ENCODE measurements at places on chromosomes 12 and 14.
A peak's percentile ranks its signal among the peaks of the same experiment; 100 is the strongest.

DNA sequence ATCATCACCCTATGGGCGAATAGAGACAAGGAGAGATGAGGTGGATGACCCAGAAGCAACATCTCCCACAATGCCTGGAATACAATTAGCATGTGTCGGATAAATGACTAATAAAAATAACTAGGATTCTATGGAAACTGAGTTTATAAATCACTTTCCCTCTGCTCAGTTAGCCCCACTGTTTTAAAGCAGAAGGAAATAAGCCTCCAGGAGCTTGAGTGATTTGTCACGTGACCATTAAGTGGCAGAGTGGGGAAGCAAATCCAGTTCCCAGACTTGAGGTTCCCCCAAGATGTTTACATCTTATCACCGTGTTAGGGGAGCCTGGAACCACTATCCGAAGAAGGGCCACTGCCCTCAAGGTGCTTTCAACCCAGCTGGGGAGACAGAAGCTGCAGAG lies 136.5 kb upstream of the CCND2 start:
- DNase-seq = no peak

DNA sequence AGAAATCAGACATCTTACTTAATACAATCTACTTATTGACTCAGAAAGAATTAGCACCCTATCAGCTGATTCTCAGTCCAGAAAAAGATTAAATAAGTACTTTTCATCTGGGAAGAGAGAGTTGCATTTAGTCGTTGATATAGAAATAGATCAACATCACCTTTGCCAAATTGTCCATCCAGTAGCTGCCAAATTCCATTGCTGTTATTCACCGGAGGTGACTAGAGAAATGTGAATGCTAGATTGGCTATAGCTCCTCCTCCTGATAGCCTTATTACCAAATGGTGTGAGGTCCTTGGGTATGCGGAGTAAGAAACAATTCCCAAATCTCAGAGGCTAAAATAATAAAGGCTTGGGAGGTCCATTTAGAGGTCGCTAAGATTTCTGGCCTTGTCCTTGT lies 723.3 kb upstream of the FLRT2 start:
- DNase-seq = no peak

- DNase-seq = no peak
These were observed 35.6 kb downstream of the CCDC88C start for GRCh38 chr14:91381801-91382670.

DNA sequence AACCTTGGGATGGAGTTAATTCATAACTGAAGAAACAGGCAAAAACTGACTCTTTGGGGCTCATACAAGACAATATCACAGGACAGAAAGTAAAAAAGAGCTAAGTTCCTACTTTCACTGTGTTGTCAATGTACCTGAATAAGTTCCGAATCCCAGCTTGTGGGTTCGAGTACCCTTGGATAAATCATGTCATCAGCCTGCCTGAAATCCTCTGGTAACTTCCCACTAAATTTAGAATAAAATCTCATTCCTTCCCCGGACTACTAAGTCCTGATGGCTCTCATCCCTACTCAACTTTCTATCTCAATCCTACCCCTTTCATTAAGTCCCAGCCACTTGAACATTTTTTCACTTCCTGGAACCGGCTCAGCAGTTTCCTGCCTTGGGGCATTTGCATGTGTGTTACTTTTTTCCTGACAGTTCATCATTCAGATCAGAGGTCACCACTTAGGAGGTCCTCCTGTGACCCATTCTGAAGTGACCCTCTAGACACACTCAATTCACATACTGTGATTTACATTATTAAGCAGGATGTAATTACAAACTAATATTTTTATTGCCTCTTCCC lies 12.7 kb downstream of the ERP29 start:
- no peak for DNase-seq

DNA sequence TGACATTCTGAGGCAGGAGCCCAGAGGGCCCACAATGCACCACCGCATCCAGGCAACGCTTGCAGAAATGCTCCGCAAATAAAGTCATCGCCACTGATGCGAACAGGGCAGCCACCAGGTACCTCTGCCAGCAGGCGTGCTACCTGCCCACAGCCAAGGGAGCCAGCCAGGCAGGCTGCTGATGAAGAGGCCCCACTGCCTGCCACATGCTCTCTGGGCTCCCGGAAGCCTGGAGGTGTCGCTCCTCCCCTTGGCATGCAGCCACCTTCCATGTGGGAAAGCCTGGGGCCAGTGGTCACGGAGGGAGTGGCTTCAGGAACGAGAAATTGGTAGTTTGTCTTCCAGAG lies 14.7 kb downstream of the GPR132 start:
- DNase-seq = peak; percentile 28

DNA sequence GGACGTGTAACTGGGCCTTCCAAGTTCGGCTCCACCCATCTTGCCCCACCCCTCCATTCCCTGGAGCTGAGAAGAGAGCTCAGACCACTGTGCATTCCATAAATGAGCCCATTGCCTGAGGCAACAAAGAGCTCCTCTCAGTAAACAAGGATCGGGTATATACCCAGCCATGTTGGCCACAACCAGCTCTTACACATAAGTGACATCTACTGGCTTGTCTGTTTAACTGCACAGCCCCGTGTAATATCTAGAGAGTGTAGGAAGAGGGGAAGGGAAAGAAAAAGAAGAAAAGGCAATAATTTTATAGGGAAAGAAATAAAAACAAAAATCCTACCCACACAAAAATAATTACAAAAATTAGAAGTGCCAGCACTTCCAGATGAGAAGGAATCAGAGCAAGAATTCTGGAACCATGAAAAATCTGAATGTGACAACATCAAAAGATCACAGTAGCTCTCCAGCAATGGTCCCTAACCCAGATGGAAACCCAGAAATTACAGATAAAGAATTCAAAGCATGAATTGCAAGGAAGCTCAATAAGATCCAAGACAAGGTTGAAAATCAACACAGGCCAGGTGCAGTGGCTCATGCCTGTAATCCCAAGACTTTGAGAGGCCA lies 308.1 kb downstream of the RPAP3 start:
- DNase-seq = peak; percentile 44

DNA sequence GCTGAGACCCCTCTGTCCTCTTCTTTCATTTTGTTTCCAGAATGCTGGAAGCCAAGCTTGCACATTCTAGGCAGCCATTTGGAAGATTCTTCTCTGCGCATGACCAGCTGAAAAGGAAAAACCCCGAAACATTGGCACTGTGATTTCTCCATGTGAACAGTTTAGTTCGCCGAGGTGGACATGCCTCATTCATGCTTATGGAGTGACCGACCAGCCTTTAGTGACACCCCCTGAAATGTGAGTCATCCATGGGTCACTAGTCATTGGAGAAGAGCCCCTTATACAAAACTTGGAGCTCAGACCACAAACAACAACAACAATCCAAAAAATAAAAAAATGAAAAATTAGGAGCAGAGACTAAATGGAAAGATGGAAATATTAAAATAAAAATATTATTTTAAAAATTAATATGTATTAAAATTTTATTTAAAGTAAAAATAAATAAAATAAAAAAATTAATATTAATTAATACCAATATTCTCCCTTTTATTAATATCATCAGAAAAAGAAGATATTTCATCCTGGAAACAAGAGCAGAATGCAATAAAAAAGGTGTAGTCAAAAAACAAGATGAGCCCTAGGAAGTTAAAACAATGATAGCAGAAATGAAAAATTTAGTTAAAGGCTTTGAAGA lies 9.5 kb upstream of the KRT7 start:
- no peak for DNase-seq

- no peak for DNase-seq
These were observed 4.2 kb downstream of the SH2B3 start for GRCh38 chr12:111409780-111410430.

GRCh38 chr12:65318186-65318685 lies 39.8 kb downstream of the MSRB3 start:
- DNase-seq = no peak

DNA sequence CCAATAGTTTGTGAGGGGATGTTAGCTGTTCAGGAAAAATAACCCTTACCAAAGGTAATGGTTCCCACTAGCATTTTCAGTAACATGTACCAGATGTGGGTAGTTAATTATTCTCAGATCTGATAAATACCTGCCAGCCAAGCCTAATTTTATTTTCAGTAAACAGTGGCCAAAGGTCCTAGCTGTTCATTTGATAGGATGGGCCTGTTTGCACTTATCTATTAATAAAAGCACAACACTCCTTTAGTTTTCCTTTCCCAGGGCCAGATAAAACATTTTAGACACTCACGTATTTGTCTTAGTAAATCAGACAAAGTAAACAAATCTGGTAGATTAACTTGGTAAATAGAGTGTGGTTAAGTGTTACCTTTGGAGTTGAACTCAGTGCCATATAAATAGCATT lies 345.1 kb downstream of the RAD51B start:
- DNase-seq = no peak

DNA sequence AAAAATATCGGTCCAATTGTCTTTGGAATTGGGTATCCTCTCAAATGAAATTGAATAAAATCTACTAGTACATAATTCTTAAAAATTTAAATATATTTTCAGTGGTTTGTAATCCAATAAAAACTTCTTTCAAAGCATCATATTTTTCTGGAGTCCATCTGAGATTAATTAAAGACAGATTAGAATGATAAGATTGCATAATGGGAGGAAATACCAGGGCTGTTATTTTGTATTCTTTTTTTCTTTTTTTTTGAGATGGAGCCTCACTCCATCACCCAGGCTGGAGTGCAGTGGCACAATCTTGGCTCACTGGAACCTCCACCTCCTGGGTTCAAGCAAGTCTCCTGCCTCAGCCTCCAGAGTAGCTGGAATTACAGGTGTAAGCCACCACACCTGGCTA lies 103.8 kb downstream of the TMTC3 start:
- no peak for DNase-seq

DNA sequence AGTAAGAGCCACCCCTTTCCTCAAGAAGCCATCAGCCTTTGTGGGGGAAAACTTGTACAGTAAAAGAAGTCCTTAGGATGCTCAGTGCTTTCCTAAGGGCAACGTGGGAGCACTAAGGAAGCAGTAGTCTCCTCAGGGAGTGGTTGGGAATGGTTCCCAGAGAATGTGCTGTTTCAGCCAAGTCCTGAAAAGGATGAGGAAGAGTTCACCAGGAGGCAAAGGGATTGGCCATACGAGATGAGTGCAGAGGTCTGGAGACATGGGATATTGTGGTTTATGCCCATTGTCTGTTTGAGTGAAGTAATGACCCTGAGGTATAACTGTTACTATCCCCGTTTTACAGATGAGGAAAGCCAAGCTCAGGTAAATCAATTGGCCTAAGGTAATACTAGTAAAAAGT lies 86.0 kb upstream of the ATF1 start:
- DNase-seq = no peak

DNA sequence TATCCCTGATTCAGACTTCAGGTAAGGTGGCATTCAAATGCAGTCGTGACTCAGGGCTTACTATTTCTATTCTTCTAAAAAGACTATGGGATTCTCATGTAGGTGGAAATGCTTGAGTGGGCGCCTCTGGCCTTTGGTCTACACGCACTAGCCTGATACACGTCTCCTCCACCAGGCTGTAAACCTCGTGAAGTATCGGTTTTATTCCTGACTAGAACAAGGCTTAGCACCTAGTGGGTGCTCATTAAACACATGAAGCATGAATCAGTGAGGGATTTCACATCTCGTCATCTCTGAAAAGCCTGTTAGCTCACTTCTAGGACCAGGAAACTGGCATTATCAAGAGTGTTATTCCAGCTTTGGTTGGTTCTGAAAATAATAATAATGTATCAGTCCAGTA lies 17.7 kb upstream of the HNF1A start:
- no peak for DNase-seq

GRCh38 chr12:96902076-96902475 lies 5.0 kb upstream of the NEDD1 start:
- DNase-seq = no peak

GRCh38 chr12:50862316-50862715 lies 19.6 kb downstream of the TMPRSS12 start:
- no peak for DNase-seq

- peak; percentile 38 for DNase-seq
These were observed 92.9 kb upstream of the EGLN3 start for GRCh38 chr14:34043627-34044372.

- no peak for DNase-seq
These were observed 456.3 kb upstream of the RGS6 start for GRCh38 chr14:71475916-71476315.

DNA sequence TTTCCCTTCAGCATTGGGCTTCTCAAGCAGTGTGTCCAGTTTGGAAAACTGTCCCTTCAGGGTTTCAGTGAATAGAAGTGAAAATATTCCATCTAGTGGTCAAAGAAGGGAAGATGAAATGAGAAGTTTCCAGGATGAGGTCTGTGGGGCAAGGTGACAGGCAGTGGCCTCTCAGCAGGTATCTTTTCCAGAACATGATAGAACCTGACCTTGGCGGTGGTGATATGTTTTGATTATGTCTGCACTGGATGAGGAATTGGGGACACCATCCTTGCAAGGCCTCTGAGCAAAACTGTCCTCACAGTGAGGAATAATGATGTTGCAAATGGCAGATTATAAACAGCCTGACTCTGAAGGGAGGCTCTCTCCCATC lies 4.7 kb downstream of the GPX2 start:
- no peak for DNase-seq

DNA sequence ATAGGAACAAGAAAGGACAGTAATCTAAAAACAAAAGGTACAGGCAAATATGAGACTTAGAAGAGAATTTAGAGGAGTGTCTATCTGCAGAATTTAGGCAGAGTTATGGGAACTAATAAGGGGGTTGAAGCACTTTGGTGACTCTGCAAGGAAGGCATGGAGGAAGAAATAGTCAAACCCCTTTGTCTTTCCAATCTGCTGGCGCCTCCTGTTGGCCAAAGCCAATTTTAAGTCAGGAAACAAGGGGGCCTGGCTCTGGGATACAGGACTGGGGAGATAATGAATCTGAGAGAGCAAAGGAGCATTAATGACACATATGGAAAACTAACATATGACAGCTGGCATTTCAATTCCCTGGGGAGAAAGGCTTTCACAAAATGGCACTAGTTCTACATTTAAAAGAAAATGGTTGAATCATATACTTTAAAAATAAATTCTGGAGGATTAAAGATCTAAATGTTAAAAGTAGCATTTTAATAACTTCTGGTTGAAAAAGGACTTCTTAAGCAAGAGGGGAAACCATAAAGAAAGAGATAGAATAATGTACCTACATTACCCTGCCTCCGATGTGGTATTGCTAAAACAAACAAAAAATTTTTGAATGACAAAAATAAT lies 48.5 kb upstream of the CSRP2 start:
- peak; percentile 20 for DNase-seq

DNA sequence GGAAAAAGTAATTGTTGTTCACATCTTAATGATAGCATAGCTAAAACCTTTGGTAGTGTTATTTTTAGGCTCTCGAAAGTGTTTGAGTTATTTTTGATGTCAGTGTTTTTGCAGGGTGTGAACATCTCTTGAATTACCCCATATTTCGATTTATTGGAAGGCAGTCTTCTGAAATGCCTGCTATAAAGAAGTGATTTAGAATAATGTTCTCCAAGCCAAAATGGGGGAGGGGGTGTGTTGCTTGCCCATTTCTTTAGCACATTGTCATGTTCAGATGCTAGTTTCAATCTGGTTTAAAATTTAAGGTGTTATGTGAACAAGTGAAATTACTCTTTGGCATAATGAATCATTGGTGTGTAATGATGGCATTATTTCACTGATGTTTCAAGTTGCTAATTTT lies 110.6 kb downstream of the SYNE2 start:
- DNase-seq = no peak

- no peak for DNase-seq
These were observed 475.7 kb downstream of the PRKD1 start for GRCh38 chr14:29451941-29452340.

Measured in activated T-cell treated with anti-CD3 and anti-CD28 coated beads, Interleukin-2, amount 50 U/mL, for 1 hour (primary cell).